Glutamatergic neuron (in vitro differentiated cells): ENCODE measurements at places on chromosomes 5 and 9. TPM values are rescaled to one million over a fixed set of nuclear protein-coding genes. Genes with fewer than 3 reads are reported as not detected.

GRCh38 chr5:1449081-1449630, 3.9 kb upstream of the SLC6A3 start:
- H3K36me3 ChIP-seq = peaks cover 24% of the 10 kb centered on the region
- DNase-seq = no peak
- peaks cover 1% of the 10 kb centered on the region for H3K4me1 ChIP-seq
- peaks cover 10% of the 10 kb centered on the region for H3K27me3 ChIP-seq

GRCh38 chr9:77891128-77891800, 140.3 kb downstream of the GNAQ start:
- no peaks in the 10 kb centered on the region for H3K27me3 ChIP-seq
- peaks cover 10% of the 10 kb centered on the region for H3K4me1 ChIP-seq
- H3K36me3 ChIP-seq = no peaks in the 10 kb centered on the region
- no peak overlapping the region for H3K27ac ChIP-seq

GRCh38 chr9:123655681-123656423, 274.1 kb downstream of the DENND1A start:
- H3K27me3 ChIP-seq = peaks cover 2% of the 10 kb centered on the region
- DNase-seq = no peak
- peaks cover 23% of the 10 kb centered on the region for H3K4me1 ChIP-seq

DNA sequence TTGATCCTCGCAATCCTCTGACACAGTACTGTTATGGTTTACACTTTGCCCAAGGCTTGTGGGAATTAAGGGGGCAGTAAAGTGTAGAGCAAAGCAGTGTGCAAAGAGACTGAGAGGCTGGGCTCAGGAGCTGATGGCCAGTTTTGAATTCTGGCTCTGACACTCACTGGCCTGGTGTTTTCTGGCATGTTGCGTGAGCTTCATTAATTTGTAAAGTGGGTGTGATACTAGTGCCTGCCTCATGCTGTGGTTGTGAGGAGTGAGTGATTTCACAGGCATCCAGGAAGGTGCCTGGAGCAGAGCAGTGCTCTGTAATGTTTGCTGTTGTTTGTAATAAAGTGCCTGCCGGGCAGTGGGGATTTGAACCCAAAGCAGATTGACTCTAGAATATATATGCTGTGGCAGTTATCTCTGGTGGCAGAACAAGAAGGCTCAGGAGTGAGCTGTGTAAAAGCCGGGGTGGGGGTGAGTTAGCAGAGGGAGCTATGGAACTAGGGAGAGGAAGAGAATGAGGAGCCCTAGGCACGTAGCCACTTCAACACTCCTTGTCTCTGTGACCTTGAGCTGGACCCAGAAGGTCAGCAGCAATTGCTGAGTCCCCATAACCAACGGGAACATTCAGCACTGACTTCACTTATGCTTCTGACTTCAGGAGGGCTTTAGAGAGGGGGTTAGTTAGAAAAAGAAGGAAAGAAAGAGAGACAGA, 108.5 kb downstream of the DOCK2 start:
- peaks cover 3% of the 10 kb centered on the region for H3K27me3 ChIP-seq
- peaks cover 46% of the 10 kb centered on the region for H3K4me1 ChIP-seq
- no peak overlapping the region for H3K4me3 ChIP-seq
- no peak for DNase-seq
- H3K27ac ChIP-seq = peak overlapping the region; percentile 13

GRCh38 chr5:173317852-173318251, 10.4 kb downstream of the STC2 start:
- no peak overlapping the region for H3K4me3 ChIP-seq
- H3K27ac ChIP-seq = no peak overlapping the region
- peaks cover 18% of the 10 kb centered on the region for H3K4me1 ChIP-seq
- no peak for DNase-seq
- peaks cover 5% of the 10 kb centered on the region for H3K36me3 ChIP-seq

DNA sequence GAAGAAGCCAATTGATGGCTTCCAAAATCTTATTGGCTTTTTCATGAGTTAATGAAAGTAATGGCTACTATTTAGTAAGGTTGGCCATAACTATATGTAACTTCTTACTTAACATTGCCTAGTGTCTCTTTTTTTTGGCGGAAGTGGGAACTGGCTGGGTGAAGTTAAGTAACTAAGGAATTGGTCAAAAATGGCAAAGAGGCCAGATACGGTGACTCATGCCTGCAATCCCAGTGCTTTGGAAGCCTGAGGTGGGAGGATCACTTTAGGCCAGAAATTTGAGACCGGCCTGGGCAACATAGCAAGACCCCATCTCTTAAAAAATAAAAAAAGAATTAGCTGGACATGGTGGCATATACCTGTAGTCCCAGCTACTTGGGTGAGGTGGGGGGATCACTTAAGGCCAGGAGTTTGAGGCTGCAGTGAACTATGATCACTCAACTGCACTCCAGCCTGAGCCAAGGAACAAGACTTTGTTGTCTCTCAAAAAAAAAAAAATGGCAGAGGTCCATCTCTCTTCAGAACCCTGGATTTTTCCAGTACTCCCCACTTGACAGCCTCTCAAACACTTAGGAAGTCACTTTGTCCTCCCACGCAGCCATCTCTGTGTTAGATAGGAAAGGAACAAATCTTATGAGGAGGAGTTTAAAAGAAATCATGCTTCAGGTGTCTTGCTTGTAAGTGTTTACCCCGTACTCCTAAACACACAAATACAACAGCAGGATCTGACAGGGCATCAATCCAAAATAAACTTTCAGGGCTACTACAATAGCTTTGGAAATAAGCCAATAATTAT, 75.7 kb downstream of the TEK start:
- no peak overlapping the region for H3K27ac ChIP-seq
- H3K36me3 ChIP-seq = no peaks in the 10 kb centered on the region
- no peaks in the 10 kb centered on the region for H3K27me3 ChIP-seq
- no peaks in the 10 kb centered on the region for H3K4me1 ChIP-seq

- no peak overlapping the region for H3K27ac ChIP-seq
- H3K4me1 ChIP-seq = peaks cover 7% of the 10 kb centered on the region
- no peak for DNase-seq
- H3K27me3 ChIP-seq = peaks cover 4% of the 10 kb centered on the region
Measured at GRCh38 chr5:76425146-76425545, 22.1 kb downstream of the IQGAP2 start.

GRCh38 chr9:110688329-110688728, 19.7 kb downstream of the MUSK start:
- no peaks in the 10 kb centered on the region for H3K27me3 ChIP-seq
- H3K36me3 ChIP-seq = no peaks in the 10 kb centered on the region
- no peaks in the 10 kb centered on the region for H3K4me1 ChIP-seq
- no peak for DNase-seq

DNA sequence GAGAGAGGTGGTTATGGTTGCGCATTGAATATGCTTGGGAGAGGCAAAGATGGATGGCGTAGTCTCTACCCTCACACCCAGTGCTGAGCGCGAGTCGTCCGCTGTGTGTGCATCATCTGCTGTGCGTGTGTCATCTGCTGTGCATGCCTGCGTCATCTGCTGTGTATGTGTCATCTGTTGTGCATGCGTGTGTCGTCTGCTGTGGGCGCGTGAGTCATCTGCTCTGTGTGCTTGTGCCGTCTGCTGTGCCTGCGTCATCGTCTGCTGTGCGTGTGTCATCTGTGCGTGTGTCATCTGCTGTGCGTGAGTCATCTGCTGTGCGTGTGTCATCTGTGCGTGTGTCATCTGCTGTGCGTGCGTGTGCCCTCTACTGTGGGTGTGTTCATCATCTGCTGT, 68.0 kb upstream of the IRX4 start:
- H3K27ac ChIP-seq = peak overlapping the region; percentile 99
- peaks cover 27% of the 10 kb centered on the region for H3K36me3 ChIP-seq
- H3K4me1 ChIP-seq = peaks cover 42% of the 10 kb centered on the region
- H3K27me3 ChIP-seq = peaks cover 28% of the 10 kb centered on the region

GRCh38 chr5:45578270-45578669, 117.9 kb downstream of the HCN1 start:
- no peaks in the 10 kb centered on the region for H3K36me3 ChIP-seq
- no peak for DNase-seq
- no peaks in the 10 kb centered on the region for H3K4me1 ChIP-seq
- peaks cover 2% of the 10 kb centered on the region for H3K27me3 ChIP-seq

- no peaks in the 10 kb centered on the region for H3K27me3 ChIP-seq
- peaks cover 4% of the 10 kb centered on the region for H3K4me1 ChIP-seq
- no peak overlapping the region for H3K27ac ChIP-seq
- no peaks in the 10 kb centered on the region for H3K36me3 ChIP-seq
Measured at GRCh38 chr5:181281077-181281983, 20.4 kb upstream of the TRIM52 start.

DNA sequence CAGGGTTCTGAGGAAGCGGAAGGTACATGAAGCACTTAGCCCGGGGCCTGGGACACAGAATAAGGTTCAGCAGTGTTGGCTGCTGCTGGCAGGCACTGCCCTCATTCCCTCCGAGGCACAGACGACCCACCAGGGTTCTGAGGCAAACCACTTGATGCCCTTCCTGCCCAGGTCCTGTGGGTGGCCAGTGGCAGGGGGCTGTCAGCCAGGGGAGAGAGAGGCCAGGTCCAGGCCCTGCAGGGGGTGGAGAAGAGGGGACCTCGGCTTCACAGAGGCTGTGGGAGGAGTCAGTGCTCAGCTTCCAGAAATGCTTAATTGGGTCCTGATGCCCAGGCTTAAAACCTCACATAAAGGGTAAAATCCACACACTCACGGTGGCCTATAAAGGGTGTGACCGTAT, 4.4 kb upstream of the ZDHHC12 start:
- H3K27ac ChIP-seq = no peak overlapping the region
- peaks cover 6% of the 10 kb centered on the region for H3K4me1 ChIP-seq
- peaks cover 6% of the 10 kb centered on the region for H3K27me3 ChIP-seq
- DNase-seq = no peak
- peak overlapping the region; percentile 25 for H3K4me3 ChIP-seq

DNA sequence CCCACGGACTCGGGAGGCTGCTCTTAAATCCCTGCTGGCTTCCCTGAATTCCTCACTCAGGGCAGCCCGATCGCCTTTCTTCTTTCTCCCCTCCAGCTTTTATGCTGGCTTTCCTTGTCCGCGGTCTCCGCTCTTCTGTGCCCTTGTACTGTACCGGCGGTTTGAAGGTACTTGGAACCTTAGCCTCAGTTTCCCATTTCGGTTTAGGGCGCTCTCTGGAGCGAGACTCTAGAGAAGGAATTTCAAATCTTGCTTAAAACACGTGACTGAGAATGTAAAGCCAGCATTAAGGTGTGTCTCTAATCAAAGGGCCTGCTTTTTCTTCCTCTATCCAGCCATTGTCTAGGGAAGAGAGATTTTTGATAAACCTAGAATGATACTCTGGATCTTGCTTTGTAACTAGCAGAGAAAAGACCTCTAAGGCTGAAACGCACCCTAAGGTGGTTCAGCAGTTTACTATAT, 650 bp downstream of the GPR107 start:
- H3K36me3 ChIP-seq = no peaks in the 10 kb centered on the region
- peak overlapping the region; percentile 93 for H3K27ac ChIP-seq
- no peaks in the 10 kb centered on the region for H3K4me1 ChIP-seq
- H3K4me3 ChIP-seq = peak overlapping the region; percentile 97
- DNase-seq = no peak

GRCh38 chr9:2693056-2693455, 24.3 kb upstream of the KCNV2 start:
- DNase-seq = no peak
- H3K4me3 ChIP-seq = no peak overlapping the region
- no peaks in the 10 kb centered on the region for H3K36me3 ChIP-seq

DNA sequence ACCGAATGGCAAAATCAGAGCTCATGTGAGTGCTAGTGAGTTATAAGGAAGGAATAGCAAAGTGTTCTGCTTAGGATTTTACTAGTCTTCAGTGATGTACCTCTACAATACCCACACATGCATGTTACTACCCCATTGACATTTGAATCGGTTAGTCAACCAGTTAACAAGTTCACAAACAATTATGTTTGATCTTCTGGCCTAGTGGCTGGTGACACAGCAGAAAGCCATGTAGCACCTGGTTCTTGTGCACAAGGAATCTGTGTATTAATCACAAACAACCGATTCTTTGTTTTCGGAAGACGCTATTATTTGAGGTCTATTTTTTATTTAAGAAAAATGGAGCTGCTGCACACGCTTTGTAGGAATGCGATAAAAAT, 41.9 kb downstream of the NTRK2 start:
- no peak overlapping the region for H3K4me3 ChIP-seq
- no peaks in the 10 kb centered on the region for H3K36me3 ChIP-seq
- DNase-seq = no peak
- peaks cover 3% of the 10 kb centered on the region for H3K27me3 ChIP-seq
- peaks cover 7% of the 10 kb centered on the region for H3K4me1 ChIP-seq
- H3K27ac ChIP-seq = no peak overlapping the region

DNA sequence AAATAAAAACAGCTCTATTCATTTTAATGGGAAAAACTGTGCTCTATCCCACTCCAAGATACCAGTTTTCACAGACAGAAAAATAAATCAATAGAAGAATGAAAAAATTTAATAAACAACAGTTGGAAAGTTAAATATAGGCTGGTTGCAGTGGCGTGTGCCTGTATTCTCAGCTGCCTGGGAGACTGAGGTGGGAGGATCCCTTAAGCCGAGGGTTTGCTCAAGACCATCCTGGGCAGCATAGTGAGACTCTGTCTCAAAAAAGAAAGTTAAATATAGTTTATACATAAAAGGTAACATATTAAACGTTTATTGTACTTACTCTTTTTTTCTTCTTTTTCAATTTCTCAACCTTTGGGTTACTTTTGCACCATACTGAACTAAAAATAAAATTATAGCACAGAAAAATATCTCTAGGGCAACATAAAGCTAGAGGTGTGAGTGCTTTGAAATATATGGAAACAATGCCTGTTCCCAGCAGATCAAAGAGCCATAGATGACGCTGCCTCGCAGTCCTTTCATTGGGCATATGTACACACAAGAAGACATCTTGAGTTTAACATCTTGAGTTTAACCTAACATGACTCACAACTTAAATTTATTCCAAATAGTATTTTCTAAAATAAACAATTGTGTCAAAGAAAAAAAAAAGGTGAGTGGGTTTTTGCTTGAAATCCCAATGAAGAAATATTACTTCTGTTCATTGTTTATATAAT, 25.7 kb upstream of the KLF9 start:
- DNase-seq = no peak
- H3K4me1 ChIP-seq = no peaks in the 10 kb centered on the region
- no peak overlapping the region for H3K4me3 ChIP-seq
- peaks cover 2% of the 10 kb centered on the region for H3K27me3 ChIP-seq

DNA sequence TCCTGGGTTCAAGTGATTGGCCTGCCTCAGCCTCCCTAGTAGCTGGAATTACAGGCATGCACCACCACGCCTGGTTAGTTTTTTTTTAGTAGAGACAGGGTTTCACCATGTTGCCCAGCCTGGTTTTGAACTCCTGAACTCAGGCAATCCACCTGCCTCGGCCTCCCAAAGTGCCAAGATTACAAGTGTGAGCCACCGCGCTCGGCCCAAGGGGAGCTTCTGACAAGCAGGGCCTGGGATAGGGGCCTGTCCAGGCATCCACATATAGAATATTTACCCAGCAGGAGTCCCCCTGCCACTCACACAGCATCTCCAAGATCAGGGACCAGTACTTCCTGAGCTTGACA, 10.1 kb downstream of the IRF1 start:
- no peak overlapping the region for H3K27ac ChIP-seq
- no peak for DNase-seq
- H3K36me3 ChIP-seq = no peaks in the 10 kb centered on the region
- peaks cover 4% of the 10 kb centered on the region for H3K27me3 ChIP-seq

Gene ENTPD8
- total RNA-seq = 1.0 TPM

Gene TYRP1
- total RNA-seq = not detected

Gene PRLR
- total RNA-seq = not detected

Gene IFNK
- not detected for total RNA-seq

Gene FOXD4L6
- total RNA-seq = not detected

Gene PCDHA12
- total RNA-seq = 32.4 TPM

Gene COL15A1
- total RNA-seq = not detected

Gene DDX31
- total RNA-seq = 8.7 TPM

Gene IFNE
- total RNA-seq = not detected

Gene ZNG1E
- total RNA-seq = 49.1 TPM

Gene WWC1
- total RNA-seq = 1.5 TPM

Gene SURF1
- 56.1 TPM for total RNA-seq
